ENCODE measurements at places on chromosomes 13 and 19.

- no peak for DNase-seq
Observed at GRCh38 chr19:34998777-34999497, 1.2 kb upstream of the GRAMD1A start.

DNA sequence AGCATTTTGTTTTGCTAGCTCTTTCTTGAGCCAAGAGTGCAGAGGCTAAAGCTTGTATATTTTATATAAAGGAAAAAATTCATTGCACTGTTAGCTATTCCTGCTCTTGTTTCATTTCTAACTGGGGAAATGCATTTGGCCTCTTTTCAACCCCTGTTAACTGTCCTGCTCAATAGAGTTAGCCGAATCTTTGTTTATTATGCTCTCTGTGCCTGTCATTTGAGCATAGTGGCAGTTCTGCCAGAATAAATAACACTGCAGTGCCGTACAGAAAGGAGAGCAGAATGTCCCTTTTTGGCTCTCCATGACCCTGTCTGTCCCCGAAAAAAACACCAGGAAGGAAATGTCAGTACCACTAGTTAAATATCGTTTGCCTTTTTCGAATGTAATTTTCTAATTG is 350.8 kb downstream of the MYO16 start:
- DNase-seq: no peak

DNA sequence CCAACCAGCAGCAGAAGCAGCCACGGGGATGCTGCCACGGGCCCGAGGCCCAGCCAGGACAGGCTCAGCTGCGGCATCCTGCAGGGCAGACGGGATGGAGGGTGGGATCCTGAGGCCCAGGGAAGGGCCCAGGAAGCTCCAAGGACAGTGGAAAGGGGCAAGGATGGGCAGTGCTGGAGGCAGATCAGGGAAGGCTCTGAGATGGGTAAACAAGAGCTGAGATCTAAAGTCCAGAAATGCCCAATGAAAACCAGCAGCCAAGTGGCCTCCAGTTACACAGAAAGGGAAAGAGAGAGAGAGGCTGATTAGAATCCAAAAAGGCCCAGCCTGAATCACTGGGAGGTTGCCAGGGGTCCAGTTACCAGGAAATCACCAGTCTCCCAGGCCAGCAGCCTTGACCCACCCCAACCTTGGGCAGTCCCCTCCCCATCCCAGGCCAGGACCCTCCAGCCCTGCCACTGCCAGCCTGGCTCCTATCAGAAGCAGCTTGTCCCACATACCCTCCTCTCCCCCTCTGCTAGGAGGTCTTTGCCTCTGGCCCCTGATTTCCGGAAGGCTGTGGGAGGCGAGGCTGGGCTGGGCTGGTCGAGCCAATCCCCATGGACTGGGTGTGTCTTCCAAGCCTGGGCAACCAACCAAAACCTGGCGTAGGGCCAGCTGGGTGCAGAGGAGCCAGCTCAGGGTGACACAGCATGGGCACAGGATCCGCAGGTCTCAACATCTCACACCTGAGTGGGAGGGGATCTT is at the start of gene CYP4F11:
Gene CYP4F11, minus strand, starts transcription at position 198 of the 747 bp plus-strand sequence. Its CDS starts 121 bp downstream, at position 77.
- DNase-seq: no peak

DNA sequence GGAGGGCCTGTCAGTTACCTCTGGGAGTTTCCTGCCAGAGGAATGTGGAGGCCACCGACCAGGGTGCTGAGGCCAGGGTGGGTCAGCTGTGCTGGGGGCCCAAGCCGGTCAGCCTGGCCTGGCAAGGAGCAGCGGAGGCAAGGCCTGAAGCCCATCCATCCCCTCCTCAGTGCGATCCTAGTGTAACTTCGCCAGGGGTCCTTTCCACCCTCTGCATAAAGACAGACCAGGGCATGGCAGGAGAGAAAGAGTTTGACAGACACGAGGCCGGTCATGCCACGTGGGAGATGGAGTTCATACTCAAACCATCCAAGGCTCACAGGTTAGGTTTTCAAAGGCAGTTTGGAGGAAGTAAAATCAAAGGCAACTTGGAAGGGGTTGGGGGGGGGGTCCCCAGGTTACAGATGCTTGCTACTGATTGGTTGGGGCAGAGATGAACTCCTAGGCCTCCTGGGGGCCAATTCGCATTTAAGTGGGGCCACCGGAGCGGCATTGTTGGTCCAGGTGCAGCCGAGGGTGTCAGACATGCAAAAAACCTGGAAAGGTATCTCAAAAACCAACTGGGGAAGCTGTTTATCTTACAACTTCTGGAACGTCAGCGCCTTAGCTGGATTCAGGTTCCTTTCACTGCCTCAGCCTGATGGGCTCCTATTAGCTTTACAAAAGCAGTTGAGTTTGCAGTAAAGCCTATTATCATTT is 36.8 kb upstream of the DPRX start:
- no peak for DNase-seq

- DNase-seq: no peak
Observed at GRCh38 chr13:44340508-44340907, 33.1 kb upstream of the SERP2 start.

DNA sequence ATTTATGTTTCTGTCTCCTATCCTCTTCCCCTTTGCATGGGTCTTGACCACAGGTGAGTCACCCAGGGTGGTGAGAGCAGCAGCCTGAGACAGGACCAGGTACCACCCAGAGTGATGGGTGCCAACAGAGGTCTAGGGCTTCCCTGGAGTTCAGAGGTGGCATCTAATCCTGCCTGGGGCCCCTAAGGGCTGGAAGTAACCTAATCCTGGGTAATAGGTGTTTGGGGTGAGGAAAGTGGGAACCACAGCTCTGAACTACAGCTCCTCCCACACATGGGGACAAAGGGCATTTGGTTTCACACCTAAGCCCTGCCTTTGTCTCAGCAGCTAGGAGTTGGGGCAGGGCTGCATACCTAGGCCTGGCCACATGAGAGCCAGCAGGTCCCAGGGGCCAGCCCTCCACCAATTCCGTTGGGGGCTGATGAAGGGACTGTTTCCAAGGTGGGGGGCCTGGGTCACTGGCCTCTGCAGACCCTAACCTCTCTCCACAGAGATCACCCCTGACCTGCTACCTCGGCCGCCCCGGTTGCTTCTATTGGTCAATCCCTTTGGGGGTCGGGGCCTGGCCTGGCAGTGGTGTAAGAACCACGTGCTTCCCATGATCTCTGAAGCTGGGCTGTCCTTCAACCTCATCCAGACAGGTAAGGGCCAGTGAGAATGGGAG is 8.0 kb downstream of the SPHK2 start:
- DNase-seq: no peak

DNA sequence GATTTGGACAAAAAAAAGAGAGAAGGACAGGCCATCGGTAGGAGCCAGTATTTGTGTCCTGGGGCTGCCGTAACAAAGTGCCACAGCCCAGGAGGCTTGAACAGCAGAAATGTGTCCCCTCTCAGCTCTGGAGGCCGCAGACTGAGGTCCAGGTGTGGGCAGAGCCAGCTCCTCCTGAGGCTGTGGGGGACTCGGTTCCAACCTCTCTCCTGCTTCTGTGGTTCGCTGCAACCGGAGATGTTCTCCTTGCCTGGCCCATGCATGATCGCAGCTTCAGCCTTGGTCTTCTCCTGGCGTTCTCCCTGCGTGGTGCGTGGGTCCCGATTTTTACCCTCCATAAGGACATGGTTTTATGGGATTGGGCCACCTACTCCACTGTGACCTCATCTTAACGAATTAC is 85.9 kb upstream of the SOX1 start:
- no peak for DNase-seq

- DNase-seq: no peak
Observed at GRCh38 chr13:76271728-76272232, 614.4 kb downstream of the KCTD12 start.

- no peak for DNase-seq
Observed at GRCh38 chr19:48290401-48290770, 20.5 kb downstream of the ZNF114 start.

GRCh38 chr13:99351772-99352171 is 44.6 kb upstream of the GPR183 start:
- DNase-seq: no peak

DNA sequence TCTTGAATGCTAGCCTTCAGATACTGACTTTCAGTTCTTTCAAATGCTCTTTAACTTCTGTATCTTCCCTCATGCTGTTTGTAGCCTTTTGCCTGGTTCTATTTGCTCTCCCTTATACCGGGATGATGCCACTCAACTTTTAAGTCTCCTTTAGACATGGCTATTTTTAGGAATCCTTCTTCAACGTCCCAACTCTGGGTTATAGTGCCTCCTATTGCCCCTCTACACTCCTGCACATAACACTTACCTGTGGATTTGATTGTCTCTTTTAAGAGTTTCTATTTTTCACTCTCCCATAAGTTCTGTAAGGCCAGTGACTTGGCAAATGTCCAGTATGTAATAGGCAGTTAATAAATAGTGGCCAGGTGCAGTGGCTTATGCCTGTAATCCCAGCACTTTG is 343.0 kb downstream of the KLF5 start:
- no peak for DNase-seq
